Eye (tissue), 1 donor: ENCODE measurements at places on chromosomes 4 and X.

- DNase-seq, result no peak
These were observed 595 bp upstream of the NAP1L2 start for GRCh38 chrX:73215246-73215645.

- no peak for DNase-seq
These were observed 67.2 kb downstream of the INPP4B start for GRCh38 chr4:142778900-142779299.

- no peak for DNase-seq
These were observed 500.2 kb downstream of the INPP4B start for GRCh38 chr4:142345924-142346323.

DNA sequence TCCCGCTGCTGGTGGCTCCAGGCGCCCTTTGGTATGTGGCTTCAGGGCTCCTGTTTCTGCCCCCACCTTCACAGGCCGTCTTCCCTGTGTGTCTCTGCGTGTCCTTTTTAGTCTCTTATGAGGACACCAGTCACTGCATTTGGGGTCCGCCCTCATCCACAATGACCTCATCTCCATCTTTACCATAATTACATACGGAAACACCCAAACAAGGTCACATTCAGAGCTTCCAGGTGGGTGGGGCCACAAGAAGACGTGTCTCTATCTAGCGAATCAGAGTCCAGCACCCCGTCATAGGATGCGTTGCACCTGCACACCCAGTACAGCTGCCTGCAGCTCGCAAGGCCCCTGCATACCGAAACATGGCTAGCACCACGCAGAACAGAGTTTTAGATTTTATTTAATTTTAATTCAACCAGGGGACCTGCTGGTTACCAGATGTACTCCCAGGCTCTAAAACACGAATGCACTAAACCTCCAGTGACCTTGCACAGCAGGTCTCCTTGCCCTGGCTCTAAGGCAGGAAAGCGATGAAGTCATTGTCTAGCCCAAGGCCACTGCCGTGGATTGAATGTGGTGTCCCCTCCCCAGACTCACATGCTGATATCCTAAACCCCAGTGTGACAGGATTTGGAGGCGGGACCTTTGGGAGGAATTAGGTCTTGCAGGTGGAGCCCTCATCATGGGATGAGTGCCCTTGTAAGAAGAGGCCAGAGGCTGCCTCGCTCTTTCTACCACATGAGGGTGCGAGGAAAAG lies 30.3 kb downstream of the ABLIM2 start:
- peak; percentile 59 for DNase-seq

GRCh38 chrX:140503714-140504351 lies 1.0 kb downstream of the SOX3 start:
- DNase-seq, result peak; percentile 70

- DNase-seq, result no peak
These were observed 755.5 kb downstream of the STIM2 start for GRCh38 chr4:27616166-27616565.

- no peak for DNase-seq
These were observed 18.9 kb upstream of the MRFAP1 start for GRCh38 chr4:6621556-6621927.

- DNase-seq, result no peak
These were observed 14.5 kb upstream of the ETNPPL start for GRCh38 chr4:108777388-108777787.

DNA sequence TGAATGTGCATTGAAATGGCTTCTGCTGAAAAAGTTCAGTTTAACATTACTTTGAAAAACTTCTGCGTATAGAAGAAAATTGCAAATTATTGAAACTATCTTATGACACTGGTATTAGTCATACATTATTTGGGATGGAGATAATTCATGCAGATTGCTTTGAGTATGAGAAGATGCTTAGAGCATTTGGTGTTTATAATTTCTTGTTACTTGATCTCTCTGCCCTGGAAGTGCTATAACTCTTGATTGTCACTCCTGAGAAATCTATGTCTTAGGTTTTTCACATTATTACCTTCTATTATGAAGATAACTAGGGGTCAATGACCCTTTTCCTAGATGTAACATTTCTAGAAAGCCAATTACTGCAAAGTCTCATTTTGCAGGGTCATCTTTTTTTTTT lies 36.4 kb downstream of the TMEM131L start:
- no peak for DNase-seq

- no peak for DNase-seq
These were observed 184.6 kb downstream of the OR13H1 start for GRCh38 chrX:131728295-131729145.

- no peak for DNase-seq
These were observed 72.3 kb downstream of the IGSF1 start for GRCh38 chrX:131216828-131217227.

DNA sequence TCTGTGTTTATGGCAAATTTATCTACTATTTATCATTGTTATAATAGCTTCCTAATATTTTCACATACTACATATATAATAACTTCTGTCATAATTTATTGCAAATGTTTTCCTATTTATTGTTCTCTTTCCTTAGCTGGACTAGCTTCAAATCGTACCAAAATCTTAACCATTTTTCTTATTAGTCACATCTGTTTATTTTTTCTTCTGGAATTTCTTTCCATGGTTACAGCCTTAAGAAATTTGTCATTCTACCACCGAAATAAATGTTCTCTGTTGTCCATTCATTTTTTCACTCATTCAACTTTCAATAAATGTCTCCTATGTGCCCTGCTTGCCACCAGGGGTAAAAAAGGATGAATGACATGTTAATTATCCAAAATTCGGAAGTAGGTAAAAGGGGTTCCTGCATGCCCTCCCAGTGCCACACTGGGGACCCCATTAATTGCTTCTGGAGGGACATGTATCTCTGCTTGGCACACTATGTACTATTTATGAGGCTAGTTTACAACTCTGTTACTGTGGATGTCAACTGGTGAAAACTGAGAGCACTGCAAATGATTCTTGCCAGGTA lies 182.1 kb downstream of the SH3KBP1 start:
- no peak for DNase-seq

- DNase-seq, result no peak
These were observed 91.8 kb downstream of the CCNG2 start for GRCh38 chr4:77248805-77249204.

DNA sequence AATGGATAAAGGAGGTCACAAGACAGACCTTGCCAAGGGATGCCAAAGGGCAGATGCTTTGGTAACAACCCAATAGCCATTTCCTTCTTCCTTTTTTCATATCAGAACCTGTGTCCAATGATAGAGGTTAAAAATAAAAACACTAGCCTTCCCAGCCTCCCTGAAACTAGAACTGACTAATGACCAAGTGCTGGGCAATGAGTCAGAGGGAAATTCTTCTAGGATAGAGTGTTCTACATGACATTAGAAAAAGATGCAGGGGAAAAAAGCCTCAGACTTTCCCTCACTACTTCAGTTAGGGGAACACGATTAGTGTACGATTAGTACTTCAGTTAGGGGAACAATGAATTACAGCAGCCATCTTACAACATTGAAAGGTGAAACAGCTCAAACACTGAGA lies 29.3 kb upstream of the FAM47C start:
- no peak for DNase-seq

DNA sequence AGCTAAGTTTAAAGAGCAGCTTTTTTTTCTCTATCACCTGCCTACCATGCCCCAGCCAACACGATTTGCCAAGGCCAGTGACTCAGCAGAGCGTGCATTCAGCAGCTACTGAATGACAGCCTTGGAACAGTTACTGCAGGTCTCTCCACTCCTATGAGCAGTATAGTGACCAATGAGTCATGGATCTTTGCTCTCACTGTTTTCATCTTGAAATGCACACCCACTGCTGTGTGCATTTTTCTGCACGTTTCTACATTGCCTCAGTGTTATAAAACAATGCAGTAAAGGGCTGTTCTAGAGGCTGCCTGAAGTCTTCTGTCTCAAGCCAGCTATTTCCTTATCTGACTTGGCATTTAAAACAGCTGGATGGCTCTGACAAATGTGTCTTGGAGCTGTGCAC lies 66.0 kb upstream of the C4orf54 start:
- no peak for DNase-seq

DNA sequence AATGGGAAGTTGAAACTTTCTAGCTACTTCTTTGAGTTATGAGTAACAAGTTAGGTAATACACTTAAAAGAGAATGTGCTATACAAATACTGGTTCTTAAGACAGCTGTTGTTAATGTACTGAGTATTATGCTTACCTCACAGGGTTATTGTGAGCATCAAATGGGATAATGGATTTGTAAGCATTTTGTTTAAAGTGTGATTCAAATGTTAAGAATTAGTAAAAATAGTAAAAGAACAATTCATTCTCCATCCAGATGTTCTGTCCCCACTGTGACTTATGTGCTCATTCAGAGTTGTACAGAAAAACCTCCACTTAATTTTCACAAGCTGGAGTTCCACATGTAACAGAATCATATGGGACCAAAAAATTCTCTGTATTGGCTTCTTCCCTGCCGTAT lies 63.6 kb downstream of the AR start:
- DNase-seq, result no peak

- DNase-seq, result peak; percentile 27
These were observed 161.8 kb downstream of the NAA11 start for GRCh38 chr4:79163981-79164490.

DNA sequence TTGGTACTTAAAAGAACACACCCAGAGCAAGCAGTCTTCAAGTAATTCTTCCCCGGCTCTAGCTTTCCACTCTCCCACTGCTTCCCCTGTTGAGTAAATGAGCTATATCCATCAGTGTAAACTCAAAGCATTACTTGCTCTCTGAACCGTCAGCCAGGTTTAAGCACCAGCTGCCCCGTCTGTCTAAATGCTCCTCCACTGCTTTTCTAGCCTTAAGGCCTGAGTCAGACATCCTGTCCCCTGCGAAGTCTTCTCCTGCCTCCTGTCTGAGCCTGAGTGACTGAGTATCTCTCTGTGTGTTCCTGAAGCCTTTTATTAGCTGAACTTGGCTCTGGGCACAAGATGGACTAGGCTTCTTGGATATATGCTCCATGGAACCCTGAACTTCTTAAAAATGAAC lies 205.1 kb downstream of the STK32B start:
- no peak for DNase-seq

- DNase-seq, result no peak
These were observed 79.1 kb upstream of the TFDP3 start for GRCh38 chrX:133297284-133297683.

DNA sequence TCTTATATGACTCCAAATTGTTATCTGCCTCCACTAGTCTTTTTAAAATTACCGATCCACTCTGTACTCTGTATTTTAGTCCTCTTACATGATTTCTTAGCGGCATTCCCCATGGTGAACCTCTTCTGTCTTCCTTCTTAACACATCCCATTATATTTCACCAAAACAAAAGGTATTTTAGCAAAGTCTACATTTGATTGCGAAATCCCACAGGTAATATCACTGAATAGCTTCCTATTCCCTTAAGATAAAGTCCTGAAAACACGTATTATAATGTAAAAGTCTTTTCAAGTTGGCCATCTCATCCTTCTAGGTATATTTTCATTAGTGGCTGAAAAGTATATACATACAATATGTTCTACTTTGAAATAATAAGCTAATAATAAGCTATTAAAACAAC lies 2016.0 kb upstream of the IGFBP7 start:
- DNase-seq, result no peak

DNA sequence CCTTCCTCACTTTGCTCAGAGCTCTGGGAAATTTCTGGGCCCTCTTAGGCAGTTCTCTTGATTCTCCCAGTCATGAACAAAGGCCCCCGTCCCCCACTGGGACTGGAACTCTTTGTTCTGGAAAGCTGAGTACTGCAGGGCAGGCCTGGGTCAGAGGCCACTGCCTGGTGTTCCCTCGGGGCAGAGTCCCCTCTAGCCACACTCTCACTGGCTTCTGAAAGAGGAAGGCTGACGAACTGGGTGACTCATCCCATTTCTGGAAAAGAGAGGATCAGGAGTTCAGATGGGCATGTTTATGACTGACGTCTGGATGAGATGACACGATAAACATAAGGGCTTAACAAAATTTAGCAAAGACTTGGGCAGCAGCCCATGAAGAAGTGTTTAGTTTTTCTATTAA lies 47.7 kb downstream of the DDX3X start:
- DNase-seq, result no peak

DNA sequence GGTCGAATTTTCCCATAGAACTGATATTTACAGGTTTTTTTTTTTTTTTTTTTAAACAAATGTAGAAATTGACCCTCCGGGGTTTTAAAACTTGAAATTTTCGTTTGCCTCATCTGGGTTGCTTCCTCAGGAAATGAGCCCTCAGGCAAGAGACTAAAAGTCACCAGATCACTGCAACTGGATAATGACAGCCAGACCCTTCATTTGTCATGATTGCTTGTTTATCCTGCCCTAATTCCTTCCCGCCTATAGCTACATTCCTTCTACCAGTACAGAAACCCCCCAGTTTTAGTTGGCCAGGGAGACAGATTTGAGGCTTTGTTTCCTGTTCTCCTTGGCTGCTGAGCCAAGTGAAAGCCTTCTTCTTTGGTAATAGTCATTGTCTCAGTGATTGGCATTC lies 44.0 kb upstream of the IGFBP7 start:
- peak; percentile 48 for DNase-seq

GRCh38 chr4:15374656-15375055 lies 53.2 kb upstream of the C1QTNF7 start:
- DNase-seq, result peak; percentile 29

GRCh38 chr4:89307446-89308160 lies at the start of gene GPRIN3:
Gene GPRIN3, minus strand, starts transcription at chr4:89307800. Its CDS starts 57,690 bp downstream, at chr4:89250110.
- peak; percentile 91 for DNase-seq

DNA sequence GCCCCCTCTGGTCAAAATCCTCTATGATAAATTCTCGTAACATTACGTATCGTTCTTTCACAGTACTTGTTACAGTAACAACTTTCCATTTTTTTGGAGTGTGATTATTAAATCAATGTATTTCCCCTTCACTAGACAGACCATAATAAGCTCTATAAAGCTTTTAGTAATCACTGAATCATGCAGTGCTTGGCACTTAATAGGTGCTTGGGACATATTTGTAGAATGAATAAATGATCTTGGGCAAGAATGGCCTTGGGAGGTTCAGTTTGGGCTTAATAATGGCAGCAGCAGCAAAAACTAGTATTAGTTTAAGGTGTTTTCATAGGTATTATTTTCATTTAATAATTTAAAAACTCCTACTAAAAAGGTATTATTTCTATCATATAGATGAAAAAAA lies 33.4 kb upstream of the SFRP2 start:
- DNase-seq, result no peak

GRCh38 chr4:87659247-87659931 lies 9.3 kb downstream of the DMP1 start:
- no peak for DNase-seq

DNA sequence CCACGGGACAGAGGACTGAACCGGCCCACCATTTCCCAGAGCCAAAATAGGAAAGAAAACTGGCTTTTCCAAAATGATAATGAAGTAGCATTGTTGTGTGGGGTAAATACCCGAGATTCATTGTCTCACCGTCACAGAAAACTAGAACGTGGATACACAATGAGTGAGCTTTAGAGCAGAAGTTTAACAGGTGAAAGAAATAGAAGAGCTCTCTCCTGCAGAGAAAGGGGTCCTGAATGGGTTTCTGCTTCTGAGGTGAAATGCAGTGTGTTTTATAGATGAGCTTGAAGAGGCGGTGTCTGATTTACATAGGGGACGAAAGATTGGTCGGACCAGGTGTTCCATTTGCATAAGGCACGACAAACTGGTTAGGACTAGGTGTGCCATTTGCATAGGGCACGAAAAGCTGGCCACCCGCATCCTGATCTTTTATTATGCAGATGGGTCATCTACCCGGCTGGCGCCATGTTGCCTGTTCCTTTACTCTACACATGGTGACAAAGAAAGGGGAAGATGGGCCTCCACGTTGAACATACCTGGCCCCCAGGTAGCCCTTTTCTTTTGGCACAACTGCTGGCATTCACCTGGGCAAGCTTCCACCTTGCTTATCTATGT lies 118.1 kb downstream of the ATXN3L start:
- DNase-seq, result no peak

GRCh38 chr4:4753643-4754042 lies 105.8 kb upstream of the MSX1 start:
- no peak for DNase-seq

- no peak for DNase-seq
These were observed 22.9 kb downstream of the SH3TC1 start for GRCh38 chr4:8221985-8222384.
